GM04503 (cell line): ENCODE measurements at places on chromosomes 6 and 20.

GRCh38 chr6:157670466-157671186 lies 152.4 kb upstream of the SNX9 start:
- DNase-seq = no peak

GRCh38 chr20:44733341-44734069 lies 12.2 kb upstream of the KCNK15 start:
- no peak for DNase-seq

DNA sequence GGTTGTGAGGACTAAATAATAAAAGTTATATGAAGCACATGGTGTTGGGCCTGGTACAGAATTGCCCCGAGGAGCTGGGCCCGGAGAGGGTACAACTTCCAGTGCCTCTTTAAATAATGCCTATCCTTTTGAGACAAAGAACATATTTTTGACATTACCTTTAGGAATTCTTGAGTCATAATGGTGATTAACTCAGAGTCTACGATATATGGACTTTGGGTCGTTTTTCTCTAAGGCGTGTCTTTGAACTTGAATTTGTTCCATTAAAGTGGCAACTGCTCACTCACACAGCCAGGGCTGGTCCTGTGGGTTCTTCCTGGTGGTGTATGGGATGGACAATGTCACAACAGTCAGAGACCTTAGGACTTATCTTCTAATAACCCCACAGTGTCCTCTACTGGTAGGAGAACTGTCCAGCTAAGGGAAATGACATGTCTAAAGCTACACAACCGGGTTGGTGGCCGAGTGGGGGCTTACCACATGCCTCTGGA lies 106.5 kb downstream of the CDC5L start:
- DNase-seq = no peak

DNA sequence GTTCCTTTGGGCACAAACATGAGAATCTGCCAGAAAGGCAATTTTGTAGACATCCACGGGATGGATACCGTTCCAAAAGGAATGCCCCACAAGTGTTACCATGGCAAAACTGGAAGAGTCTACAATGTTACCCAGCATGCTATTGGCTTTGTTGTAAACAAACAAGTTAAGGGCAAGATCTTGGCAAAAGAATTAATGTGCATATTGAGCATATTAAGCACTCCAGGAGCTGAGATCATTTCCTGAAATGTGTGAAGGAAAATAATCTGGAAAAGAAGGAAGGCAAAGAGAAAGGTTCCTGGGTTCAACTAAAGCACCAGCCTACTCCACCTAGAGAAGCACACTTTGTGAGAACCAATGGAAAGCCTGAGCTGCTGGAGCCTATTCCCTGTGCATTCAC lies 103.9 kb upstream of the ARG1 start:
- DNase-seq = peak; percentile 6

DNA sequence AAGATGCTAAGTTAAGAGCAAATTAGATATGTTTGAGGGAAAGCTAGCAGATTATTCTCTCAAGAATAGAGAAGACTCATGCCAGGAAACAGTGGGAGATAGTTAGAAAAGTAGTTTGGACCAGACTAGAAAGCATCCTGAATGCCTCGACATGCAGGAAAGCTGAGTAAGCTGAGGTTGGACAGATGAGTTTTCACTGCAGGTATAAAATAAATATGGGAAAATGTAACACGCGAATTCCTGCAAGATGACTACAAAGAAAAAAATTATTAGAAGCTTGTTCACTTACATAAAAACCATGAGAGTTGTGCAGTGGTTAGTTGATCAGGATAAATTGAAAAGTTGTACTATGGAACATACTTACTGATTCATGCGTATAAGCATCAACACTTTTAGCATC lies 484.2 kb upstream of the MANEA start:
- DNase-seq = no peak

GRCh38 chr6:33018904-33019303 lies 9.5 kb upstream of the HLA-DOA start:
- peak; percentile 7 for DNase-seq

DNA sequence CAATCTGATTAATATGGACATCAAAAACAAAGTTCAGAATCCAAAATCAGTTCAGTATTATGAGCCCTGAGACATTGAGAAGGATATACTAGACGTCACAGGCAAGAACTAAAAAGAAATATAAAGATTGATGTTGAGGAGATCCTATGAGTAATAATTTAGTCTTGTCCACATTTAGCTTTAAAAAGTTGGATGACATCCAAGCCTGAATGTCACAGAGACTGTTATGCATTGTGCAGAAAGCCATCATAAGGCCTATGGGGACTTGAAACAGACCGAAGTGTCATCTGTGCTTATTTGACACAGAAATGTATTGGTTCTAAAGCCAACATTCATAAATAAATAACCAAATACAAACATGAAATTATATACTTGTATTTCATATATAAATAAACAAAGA lies 581.8 kb upstream of the MMS22L start:
- no peak for DNase-seq

DNA sequence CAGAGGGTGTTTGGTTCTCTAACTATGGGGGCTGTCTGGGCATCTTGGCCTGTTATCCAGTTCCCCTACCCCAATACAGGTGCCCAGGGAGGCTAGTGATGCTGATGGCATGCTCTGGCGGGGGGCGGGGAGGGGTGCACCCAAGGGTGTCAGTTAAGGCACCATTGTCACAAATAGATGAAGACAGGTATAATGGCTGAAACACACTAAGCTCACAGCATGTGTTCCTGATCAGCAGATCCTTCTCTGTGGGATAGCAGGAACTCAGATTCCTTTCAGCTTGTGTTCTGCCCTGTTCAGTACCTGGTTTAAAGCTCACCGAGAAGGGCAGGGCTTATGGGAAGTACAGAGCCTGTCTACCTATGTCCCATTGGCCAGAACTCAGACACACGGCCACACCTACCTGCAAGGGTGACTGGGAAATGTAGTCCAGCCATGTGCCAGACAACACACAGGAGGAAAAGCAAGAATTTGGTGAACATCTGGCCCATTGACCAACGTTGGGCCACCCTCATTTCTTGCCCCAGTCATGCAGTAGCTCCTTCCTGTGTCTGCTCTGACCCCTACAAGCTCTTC lies 3.4 kb upstream of the RSPO4 start:
- DNase-seq = no peak

- DNase-seq = no peak
These were observed 10.8 kb downstream of the SIM1 start for GRCh38 chr6:100453701-100454521.
